Stimulated activated CD4-positive, alpha-beta T cell treated with anti-CD3 and anti-CD28 coated beads, Interleukin-1b, Interleukin-23, amount 100 ng/mL, for 24 hours (primary cell): ENCODE measurements at places on chromosomes 16 and 17.

DNA sequence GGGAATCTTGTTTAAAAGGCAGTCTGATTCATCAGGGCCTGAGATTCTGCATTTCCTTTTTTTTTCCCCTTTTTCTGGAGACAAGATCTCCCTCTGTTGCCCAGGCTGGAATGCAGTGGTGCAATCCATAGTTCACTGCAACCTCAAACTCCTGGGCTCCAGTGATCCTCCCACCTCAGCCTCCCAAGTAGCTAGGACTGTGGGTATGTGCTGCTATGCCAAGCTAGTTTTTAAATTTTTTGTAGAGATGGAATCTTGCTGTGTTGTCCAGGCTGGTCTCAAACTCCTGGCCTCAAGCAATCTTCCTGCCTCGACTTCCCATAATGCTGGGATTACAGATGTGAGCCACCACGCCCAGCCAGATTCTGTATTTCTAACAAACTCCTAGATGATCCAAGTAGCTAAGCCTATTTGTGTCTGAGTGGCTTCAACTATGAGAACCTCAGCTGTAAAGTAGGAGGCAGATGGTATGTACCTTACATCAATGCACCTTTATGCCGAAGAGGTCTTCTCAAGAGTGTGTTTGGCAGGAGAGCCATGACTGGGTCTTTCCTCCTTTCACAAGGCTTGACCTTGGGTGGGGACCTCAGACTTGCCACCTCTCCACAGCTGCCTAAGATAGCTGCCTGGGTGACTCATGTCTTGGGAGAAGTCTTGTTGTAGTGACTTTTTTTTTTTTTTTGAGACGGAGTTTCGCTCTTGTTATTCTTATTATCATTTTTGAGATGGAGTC is 10.9 kb downstream of the LDAF1 start:
- no peak for DNase-seq

DNA sequence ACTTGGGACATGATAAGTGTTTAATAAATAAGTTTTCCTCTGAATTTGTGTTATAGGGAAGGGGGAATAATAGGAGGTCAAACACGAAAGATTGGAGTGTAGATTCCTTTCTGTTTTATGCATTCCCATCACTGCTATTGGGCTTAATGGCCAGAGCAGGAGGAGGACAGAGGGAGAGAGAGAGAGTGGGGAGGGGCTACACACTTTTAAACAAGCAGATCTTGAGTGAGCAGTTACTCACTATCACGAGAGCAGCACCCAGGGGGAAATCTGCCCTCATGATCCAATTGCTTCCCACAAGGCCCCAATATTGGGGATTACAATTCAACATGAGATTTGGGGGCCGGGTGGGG is 505.0 kb downstream of the GRIN2A start:
- DNase-seq, result no peak

- DNase-seq, result no peak
Observed at GRCh38 chr17:40622509-40622928, 25.1 kb downstream of the SMARCE1 start.

DNA sequence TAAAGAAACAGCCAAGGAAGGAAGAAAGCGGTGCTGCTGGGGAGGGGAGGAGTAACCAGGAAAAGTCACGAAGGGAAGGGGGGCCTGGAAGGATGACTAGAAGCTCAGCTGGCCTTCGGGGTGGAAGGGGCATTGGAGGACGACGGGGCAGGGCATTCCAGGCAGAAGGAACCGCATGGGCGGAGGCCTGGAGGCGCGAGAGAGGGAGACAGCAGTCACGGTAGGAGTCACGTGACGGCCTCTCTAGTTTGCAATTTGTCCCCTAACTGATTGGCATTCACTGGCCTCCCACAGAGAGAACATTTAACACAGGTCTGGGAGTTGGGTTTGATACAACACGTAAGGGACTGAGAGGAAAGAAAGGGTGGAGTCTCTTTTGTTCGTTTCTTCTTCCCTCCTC is 63.9 kb downstream of the RTN4RL1 start:
- no peak for DNase-seq

- DNase-seq, result no peak
Observed at GRCh38 chr17:34899643-34900291, 61.5 kb downstream of the CCT6B start.

GRCh38 chr17:73742948-73743381 is 98.7 kb upstream of the SDK2 start:
- no peak for DNase-seq

DNA sequence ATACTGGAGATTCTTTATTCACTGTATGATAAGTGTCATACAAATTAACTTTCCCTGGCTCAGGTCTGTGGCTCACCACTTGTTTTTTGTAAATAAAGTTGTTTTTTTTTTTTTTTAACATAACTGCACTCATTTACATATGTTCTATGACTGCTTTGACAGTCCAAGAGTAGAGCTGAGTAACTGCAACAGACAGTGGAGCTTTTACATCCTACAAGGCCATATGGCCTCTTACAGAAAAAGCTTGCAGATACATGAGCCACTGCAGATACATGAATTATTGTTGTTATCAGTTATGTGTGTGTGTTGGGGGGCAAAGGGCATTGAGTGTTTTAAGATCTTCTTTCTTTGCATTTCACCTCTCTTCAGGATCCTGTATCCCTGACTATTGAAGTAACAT is 311.7 kb downstream of the BCAS3 start:
- DNase-seq, result no peak
